ENCODE measurements at places on chromosomes 4 and X. TPM values are rescaled to one million over a fixed set of nuclear protein-coding genes. Genes with fewer than 3 reads are reported as not detected.

- no peak for DNase-seq
Observed at GRCh38 chr4:100805538-100805937, 287.7 kb upstream of the EMCN start.

DNA sequence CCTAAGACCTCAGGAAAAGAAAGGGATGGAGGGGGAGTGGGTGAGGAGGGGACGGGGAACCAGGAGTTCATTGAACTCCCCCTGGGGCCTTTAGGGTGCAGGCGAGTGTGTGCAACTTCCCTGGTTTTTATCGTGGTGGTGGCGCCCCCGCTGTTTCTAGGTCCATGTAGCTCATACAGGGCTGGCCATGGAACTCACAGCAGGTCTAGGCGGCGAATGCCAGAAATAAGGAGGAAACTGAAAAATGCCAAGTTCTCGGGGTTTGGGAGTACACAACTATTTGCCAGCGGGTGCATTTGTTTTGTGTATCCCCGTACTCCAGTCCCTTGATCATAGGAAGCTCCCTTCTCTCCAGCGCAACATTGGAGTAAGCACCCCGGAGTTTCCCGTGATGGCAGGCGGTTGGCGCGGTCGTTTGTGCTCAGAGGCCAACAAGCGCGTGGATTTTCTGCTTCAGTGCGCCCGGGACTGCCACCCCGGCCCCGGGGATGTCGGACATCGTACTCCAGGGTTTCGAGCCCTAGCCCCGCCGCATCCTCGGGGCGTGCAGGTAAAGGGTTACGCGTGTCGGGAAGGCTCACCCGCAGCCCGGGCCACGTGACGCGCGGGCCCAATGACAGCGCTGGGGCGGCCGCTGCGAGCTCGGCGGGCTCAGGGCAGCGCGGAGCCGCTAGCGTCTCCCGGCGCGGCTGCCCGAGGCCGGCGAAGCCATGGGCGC, 208.9 kb downstream of the NWD2 start:
- DNase-seq: no peak

GRCh38 chrX:25754399-25754798, 383.7 kb upstream of the MAGEB18 start:
- no peak for DNase-seq

DNA sequence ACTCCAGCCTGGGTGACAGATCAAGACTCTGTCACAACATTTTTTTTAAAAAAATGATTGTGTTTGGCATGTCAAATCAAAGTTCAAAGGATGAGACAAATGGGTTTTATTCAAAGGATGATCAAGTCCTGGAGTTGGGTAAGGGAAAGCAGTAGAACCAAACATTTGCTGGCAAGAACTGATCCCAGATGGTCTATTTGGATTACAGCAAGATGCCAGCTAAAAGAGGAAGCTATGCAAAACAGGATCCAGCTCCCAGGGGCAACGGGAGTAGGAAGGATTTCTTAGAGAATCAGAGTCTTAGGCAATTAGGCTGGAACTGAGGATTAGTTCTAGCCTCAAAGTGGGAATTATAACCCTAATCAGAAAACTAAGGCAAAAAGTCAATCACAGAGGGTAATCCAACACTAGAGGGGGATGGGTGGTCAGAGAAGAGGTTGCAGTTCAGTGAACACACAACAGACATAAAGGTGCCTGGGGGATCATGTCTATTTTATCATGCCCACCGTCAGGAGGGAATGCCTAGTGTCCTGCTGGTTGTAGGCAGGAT, 133.0 kb upstream of the PLS3 start:
- DNase-seq: no peak

DNA sequence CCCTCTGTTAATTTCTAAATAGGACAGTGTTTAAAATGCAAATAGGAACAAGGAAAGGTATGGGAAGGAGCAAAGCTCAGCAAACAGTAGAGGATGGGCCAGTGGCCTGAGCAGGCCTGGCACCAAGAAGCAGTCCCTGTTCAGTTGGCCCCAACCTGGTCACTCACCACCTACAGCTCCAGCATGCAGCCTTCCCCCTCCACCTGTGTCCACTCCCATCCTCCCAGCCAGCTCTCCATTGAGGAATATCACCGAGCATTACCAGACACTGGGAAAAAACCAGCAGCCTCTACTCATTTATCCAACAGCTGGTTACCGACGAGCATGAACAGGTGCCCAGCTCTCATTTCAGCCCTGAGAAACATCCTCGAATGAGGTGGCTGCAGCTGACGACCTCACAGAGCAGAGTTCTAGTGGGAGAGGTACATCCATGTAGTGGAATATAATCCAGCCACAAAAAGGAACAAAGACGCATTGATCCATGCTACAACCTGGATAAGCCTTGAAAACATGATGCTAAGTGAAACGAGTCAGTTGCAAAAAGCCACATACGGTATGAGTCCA, 25.6 kb downstream of the CD99L2 start:
- DNase-seq: no peak

DNA sequence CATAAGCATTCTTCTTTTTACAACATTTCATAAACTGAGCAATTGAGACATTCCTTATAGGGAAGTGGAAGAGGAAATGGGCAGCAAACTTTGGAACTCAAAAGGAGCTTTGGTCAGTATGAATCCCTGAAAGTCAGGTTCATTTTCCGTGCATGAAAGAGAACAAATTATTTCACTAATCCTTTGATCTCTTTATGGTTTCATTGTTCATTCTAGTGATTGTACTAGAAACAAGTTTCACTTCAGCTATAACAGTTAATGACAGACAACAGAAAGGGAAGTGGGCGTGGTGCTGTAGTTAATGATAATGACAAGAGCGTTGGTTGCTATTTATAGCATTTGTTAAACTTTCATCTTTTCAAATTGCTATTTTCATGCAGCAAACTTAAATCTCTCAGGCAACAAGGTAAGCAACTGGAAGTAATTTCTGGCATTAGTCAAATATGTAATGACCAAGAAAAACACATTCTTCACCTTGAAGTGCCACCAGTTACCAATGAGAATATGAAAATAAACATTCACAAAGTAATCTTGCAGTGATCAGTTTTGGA, 98.4 kb downstream of the AREG start:
- no peak for DNase-seq

DNA sequence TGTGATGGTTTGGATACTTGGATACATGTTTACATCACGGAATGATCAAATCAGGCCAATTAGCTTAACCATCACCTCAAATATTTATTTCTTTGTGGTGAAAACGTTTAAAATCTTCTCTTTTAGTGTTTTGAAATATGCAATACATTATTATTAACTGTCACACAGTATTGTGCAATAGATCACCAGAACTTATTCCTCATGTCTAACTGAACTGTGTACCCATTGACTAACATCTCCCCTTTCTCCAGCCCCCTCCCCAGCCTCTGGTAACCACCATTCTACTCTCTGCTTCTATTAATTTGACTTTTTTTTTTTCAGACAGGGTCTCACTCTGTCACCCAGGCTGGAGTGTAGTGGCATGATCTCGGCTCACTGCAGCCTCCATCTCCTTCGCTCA, 471.9 kb downstream of the BCOR start:
- no peak for DNase-seq

DNA sequence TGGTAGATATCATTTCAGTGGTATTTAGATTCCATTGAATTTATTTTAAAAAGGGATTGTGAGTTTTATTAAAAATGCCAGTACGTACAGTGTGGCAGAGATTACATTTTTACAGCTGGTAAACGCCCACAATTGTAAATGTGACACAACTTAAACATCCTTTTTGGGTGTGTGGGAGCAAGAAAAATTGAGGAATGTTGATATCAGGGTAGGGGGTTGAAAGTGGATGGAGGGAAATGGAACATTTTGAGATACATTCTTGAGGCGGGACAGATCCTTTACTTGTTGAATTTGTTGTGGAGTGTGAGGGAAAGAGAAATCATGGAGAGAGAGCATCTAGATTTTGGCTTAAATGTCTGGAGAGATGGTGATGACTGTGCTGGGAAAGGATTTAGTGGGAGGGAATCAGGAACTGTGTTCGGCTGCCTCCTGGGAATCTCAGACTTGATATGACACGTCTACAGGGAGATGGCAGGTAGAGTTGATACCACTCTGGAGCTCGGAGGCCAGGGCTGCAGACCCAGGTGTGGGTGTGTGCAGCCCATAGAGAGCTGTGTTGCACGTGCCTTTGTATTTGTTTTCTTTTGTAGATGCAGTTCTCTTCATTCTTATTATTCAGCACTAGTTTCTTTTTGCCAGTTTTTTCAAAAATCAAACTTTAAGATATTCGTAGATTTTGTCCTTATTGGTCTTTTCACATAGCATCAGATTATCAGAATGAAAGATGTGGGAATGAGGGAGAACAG, 10.8 kb downstream of the TMEM131L start:
- no peak for DNase-seq

- DNase-seq: peak; percentile 62
Observed at GRCh38 chr4:8351931-8352367, 82.4 kb downstream of the HTRA3 start.

GRCh38 chrX:97895751-97896150, 1012.0 kb downstream of the RPA4 start:
- no peak for DNase-seq

DNA sequence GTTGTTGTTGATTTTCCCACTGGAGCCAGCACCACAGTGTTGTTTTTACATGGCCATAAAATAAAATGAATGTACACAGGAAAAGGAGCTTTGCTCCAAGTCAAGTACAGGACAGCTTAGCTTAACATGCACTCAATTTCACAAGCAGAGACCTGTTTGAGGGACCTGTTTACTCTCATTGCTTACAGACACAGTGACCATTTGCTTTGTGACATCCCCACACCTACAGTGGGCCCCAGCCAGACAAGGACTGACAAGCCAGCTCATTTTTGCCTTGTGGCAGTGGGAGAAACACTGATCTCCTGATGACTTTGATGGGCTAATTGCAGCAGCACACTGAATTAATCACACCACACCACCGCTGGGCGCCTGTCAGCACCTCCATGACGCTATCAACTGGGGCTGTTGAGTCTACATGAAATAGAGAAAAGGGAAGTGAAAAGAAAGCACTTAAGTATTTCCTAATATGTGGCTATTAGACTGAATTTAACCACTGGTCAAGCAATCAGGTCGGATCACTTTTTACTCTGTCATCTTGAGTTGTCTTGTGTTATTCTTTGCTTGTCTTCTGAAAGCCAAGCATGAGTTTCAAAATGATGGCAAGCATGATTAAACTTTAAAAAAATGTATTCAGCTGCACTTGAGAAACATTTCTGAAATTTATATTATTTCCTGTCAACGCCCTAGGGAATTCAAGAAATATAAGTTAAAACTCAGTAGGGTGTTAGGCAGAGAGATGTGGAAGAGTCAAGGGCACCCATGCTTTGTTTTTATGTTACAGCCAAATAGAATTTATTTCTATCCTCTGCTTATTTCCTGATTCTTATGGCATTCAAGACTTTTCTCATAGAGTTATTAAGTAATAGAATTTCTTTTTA, 557.7 kb downstream of the RAB28 start:
- DNase-seq: no peak

GRCh38 chrX:107602694-107603239, 25.5 kb upstream of the PRPS1 start:
- no peak for DNase-seq

GRCh38 chrX:10072786-10073568, 83.8 kb upstream of the CLCN4 start:
- DNase-seq: no peak

HSPA4L gene
- total RNA-seq: 5.5 TPM

CDS1 gene
- 0.11 TPM for total RNA-seq

TMSB15C gene
- total RNA-seq: 0.11 TPM

GPR82 gene
- total RNA-seq: not detected

SSX4 gene
- not detected for total RNA-seq

GPM6B gene
- 18.6 TPM for total RNA-seq
